ENCODE measurements at places on chromosomes 16 and 17. TPM values are rescaled to one million over a fixed set of nuclear protein-coding genes. Genes with fewer than 3 reads are reported as not detected.

The CEP295NL gene
- 6.6 TPM for total RNA-seq

The KRT20 gene
- total RNA-seq, result not detected

The TAT gene
- 0.18 TPM for total RNA-seq

The GFAP gene
- total RNA-seq, result not detected

The EFNB3 gene
- 3.1 TPM for total RNA-seq

The TBC1D28 gene
- total RNA-seq, result not detected

- H3K4me1 ChIP-seq, result no peaks in the 10 kb centered on the region
- no peak overlapping the region for H3K4me3 ChIP-seq
- H3K27ac ChIP-seq, result no peak overlapping the region
- H3K36me3 ChIP-seq, result peaks cover 24% of the 10 kb centered on the region
- no peaks in the 10 kb centered on the region for H3K27me3 ChIP-seq
Observed at GRCh38 chr17:16181581-16181980, 33.8 kb downstream of the NCOR1 start.

- no peak overlapping the region for H3K4me3 ChIP-seq
- no peaks in the 10 kb centered on the region for H3K27me3 ChIP-seq
- DNase-seq, result no peak
- H3K36me3 ChIP-seq, result no peaks in the 10 kb centered on the region
- H3K27ac ChIP-seq, result no peak overlapping the region
Observed at GRCh38 chr17:48261297-48261880, 153.8 kb downstream of the SNX11 start.

DNA sequence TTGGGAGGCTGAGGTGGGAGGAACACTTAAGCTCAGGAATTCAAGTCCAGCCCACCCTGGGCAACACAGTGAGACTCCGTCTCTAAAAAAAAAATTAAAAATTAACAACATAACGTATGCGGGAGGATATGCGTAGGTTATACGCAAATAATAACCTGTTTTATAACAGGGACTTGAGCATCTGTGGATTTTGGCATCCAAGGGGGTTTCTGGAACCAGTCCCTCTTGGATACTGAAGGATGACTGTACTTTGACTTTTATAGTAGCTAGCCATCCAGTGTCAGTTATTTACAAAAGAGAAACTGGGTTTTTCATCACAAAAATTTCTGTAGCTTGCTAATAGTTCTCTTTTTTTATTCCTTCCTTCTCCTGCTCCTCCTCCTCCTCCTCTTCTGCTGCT is 64.5 kb downstream of the TNRC6C start:
- DNase-seq, result no peak
- H3K4me3 ChIP-seq, result no peak overlapping the region
- H3K4me1 ChIP-seq, result no peaks in the 10 kb centered on the region
- no peaks in the 10 kb centered on the region for H3K36me3 ChIP-seq

DNA sequence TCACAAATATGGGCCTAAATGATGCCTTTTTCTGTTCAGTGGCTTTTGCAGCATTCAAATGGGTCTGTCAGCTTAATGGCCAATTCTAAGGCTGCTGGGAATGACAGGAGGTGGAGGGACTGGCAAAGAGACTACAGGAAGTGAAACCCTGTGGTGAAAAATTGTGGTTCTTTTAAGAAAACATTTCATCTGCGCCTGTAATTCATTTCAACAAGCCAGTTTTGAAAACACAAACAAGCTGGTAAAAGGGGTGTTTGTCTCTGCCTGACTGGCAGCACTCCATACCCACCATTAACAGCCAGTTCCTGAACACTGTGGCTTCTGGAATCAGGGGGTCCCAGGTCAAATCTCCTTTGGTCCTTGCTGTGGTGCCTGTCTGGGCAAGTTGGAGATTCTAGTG is 3.6 kb upstream of the KDM8 start:
- H3K36me3 ChIP-seq, result no peaks in the 10 kb centered on the region
- peaks cover 6% of the 10 kb centered on the region for H3K4me1 ChIP-seq
- DNase-seq, result no peak
- peak overlapping the region; percentile 73 for H3K27ac ChIP-seq
- no peak overlapping the region for H3K4me3 ChIP-seq

DNA sequence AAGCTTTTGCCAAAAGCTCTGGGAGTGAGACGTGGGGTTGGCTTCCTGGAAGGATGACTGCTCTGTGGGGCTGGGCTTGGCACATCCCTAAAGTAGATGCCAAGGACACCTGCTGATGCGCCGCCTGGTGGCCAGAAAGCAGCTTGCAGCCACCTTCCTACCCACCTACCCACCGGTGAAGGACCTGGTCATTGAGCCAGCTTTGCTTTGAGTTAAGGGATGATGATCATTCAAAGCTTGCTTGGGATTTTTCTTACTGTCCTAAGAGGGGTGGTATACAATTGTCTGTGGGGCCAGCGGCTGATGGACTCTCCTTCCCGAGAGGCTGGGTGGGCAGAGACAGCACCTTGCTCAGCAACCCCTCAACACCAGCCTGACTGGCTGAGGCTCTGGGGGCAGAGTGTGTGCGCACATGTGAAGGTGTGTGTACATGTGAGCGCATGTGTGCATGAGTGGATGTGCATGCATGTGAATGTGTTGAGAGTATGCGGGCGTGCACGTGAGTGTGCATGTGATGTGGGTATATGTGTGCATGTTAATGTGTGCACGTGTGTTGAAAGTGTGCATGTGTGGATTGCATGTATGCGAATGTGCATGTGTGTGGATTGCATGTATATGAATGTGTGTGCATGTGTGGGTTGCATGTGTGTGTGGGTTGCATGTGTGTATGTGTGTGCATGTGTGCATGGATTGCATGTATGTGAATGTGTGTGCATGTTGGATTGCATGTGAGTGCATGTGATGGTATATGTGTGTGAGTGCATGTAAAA is 18.6 kb downstream of the C1QTNF1 start:
- no peak overlapping the region for H3K4me3 ChIP-seq
- no peak for DNase-seq

GRCh38 chr17:81256616-81257015 is 17.5 kb downstream of the NDUFAF8 start:
- H3K4me1 ChIP-seq, result peaks cover 12% of the 10 kb centered on the region
- no peak for DNase-seq
- H3K27ac ChIP-seq, result no peak overlapping the region
- no peak overlapping the region for H3K4me3 ChIP-seq
- H3K27me3 ChIP-seq, result no peaks in the 10 kb centered on the region

DNA sequence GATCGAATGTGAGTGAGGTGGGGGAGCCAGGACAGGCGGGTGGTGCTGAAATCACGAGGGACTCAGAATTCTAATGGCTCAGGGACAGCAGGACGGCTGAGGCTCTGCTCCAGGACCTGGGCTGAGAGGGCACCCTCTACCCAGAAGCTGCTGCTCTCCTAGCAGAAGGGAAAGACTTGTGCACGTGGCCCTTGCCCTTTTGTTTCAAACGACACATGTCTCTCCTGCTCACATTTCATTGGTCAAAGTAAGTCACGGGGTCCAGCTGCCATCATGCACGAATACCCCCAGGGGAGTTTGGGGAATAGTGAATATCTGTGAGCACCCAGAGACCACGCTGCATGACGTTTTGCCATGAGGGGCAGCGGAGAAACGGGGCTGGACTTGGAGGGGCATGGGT is 73.2 kb downstream of the RTN4RL1 start:
- H3K27me3 ChIP-seq, result no peaks in the 10 kb centered on the region
- DNase-seq, result no peak
- no peak overlapping the region for H3K27ac ChIP-seq
- no peaks in the 10 kb centered on the region for H3K4me1 ChIP-seq
- H3K4me3 ChIP-seq, result no peak overlapping the region

DNA sequence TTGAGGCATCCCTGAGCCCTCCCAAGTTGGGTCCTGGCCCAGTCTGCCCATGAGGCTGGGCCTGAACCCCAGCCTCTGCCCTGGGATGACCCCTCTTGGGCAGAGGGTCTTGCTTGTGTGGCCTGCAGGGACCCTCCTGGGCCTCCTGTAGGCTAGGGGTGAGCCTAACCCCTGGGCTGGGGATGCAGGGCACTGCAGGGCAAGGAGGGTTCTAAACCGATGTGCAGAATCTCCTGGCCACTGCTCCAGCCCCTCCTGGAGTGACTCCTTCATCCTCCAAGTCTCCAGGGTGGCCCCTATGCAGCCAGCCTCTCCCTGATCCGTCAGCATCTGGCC is 37.5 kb downstream of the LGALS9 start:
- no peak overlapping the region for H3K4me3 ChIP-seq
- no peak for DNase-seq
- H3K36me3 ChIP-seq, result no peaks in the 10 kb centered on the region
- H3K27ac ChIP-seq, result no peak overlapping the region
- H3K27me3 ChIP-seq, result no peaks in the 10 kb centered on the region
